ENCODE measurements at places on chromosomes 13 and 19.

DNA sequence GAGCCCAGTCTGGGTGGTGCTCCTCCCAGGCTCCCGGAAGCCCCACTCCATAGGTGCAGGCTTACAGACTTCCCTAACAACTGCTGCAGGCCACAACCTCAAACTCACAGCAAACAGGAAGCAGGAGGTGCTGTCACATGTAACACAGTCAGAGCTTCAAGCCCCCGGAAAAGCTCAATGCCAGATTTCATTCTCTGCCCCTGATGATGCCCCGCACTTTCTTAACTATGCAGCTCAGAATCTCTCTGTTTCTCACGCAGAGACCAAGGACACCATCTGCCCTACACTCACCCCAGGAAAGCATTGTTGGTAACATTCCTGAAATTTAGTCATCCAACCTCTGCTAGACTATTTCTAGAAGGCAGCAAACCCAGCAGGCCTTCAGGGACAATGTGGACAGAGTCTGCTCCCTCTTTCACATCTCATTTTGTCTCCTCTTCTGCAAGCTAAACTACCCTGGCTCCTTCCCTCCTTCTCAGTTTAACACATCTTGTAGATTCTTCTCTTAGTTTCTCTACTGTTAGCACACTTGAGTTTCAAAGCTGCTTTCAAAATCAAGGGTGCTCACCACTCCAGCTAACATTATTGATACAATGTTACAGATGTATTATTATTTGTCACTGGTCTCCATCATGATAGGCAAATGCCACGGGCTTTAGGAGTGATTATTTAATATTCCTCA is 162.5 kb downstream of the KCTD12 start:
- no peak for DNase-seq

- no peak for DNase-seq
These were observed 611.0 kb upstream of the SGCG start for GRCh38 chr13:22569811-22570210.

- no peak for DNase-seq
These were observed 56.2 kb upstream of the ARHGEF7 start for GRCh38 chr13:111058796-111059506.

GRCh38 chr13:73090823-73091187 is 32.0 kb downstream of the KLF5 start:
- no peak for DNase-seq

GRCh38 chr13:49545661-49546060 is 39.7 kb downstream of the RCBTB1 start:
- DNase-seq = no peak

GRCh38 chr13:89238496-89238895 is 1567.3 kb downstream of the SLITRK5 start:
- DNase-seq = no peak

- DNase-seq = no peak
These were observed 54.3 kb downstream of the XPO4 start for GRCh38 chr13:20848203-20848602.

- DNase-seq = no peak
These were observed 260.0 kb downstream of the COG6 start for GRCh38 chr13:39915418-39915817.

GRCh38 chr13:57857945-57858344 is 226.4 kb downstream of the PCDH17 start:
- no peak for DNase-seq

DNA sequence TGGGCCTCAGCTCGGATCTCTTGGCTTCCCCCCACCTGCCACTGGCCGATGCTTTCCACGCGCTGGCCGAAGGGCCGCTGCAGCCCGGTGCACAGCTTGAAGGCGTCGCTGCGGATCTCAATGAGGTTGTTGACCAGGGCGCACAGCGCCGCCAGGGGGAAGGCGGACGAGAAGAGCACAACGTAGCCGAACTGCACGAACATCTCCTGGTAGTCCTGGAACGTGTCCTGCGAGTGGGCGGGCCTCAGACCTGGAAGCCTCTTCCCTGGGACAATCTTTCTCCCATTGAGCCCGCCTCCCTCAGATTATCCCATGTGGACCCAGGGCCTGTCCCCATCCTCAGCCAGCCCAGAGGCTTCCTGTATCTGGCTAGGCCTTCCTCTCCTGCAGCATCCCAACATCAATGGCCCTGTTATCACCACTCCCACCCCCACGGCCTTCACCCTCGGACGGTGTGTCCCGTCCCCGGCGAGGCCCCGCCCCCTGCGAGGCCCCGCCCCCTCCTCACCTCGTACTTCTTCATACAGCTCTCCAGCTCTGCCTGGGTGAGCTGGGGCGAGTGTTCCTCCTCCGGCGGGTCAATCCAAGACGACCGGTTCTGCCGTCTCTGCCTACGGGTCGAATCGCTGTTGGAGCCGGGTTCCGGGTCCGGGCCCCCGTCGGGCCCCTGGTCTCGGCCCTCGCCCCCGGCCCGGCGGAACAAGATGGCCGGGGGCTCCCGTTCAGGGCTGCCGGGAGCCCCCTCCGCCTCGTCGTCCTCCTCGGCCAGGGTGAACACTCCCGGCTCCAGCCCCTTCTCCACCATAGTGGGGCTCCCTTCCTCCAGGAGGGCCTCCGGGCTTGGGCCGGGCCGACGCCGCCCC is 6.8 kb downstream of the ANO8 start:
- no peak for DNase-seq

- DNase-seq = no peak
These were observed 88.8 kb downstream of the GNG7 start for GRCh38 chr19:2613507-2614295.

GRCh38 chr13:31968473-31968872 is 63.1 kb upstream of the FRY start:
- no peak for DNase-seq
